ENCODE measurements at places on chromosomes 2 and 18.

DNA sequence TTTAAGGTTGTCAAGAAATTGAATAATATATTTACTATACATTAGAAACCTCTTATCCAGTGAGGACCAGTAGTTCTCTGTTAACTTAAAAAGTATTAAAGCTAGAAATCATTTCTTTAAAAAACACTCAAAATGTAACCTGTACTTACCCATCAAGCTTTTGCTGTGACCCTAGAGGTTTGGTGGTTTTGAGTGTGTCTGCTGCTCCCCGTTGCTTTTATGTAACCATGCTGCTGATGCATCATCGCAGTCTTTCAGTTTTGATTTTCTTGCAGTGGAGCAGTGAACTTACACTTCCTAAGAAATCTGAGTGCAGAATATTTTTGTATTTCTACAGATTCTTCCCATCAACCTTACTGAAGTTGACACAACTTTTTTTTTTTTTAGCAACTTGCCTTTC is 34.2 kb downstream of the MRPS9 start:
- no peak for DNase-seq

- no peak for DNase-seq
These were observed 24.9 kb downstream of the ZNF892 start for GRCh38 chr2:95232232-95232631.

DNA sequence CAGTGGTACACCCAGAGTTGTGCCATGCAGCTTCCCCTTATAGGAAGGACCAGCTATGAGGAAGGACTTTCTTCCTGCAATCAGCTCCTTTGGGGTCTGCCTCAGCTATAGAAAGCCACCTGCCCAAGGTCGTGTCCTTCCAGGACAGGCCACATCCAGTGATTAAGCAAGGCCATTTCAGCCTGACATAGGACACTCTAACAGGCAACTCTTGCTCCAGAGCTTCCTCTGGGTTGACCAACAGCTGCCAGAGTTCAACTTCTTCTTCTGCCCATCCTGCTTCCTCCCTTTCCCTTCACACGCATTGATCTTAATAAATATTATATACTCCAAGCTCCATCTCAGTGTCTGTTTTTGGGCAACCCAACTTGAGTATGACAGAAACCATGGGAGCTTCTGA is 12.8 kb downstream of the LRP2 start:
- DNase-seq = no peak

DNA sequence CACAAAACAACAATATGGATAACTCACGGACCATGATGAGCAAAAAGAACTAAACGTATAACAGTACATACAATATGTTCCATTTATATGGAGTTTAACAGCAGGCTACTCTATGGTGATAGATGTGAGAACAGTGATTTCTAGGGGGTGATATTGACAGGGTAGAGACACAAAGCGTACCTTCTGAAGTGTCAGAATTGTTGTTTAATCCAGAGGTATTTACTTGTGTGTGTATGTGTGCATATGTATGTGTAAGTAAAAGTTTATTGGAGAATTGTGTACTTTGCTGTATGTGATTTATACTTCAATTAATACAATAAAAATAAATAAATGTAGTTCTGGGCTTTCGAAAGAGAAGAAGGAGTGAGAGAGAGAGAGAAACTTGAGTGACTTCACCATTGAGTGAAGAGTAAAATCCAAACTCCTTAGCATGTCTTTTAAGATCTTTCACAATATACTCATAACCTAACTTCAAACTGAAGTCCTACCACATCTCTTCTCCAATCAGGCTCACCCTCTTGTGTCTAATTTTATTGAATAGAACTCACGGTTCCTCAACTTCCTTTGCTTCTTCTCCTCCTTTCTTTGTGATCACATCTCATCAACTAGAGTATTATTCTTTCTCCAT is 126.0 kb upstream of the KLF7 start:
- DNase-seq = no peak

DNA sequence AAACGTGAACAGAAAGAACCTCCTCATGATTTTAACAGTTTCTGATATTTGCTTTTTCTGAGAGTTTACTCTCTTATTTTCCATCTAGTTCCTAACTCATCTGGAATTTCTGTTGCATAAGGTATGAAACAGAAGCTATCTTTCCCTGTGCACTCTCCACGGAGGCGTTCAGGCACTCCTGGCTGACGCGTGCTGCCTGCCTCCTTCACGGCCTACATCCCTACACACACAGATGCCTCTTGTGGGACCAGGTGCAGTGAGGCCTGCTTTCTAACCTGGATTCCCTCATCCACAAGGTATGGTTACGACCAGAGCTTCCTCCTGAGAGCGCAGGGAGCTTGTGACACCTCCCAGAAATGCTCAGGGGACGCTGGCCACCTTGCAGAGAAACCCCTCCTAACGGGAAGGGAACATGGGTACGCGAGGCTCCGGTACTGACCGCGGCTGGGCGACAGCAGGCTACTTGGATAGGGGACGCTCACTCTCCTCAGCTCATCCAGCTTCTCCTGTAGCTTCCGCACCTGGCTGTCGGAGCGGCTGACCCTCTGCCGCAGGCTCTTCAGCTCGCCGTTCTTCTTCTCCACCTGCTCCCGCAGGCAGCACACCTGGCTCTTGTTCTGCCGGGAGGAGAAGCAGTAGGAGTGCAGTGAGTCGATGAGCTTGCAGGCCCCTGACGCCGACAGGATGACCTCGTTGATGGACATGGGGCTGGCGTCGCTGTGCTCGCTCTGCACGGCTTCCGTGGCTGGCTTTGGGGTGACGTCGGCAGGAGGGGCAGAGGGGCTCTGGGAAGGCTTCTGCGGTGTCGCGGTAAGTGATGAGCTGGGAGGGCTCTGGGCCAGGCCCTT is 4.3 kb downstream of the THAP4 start:
- DNase-seq = no peak

- no peak for DNase-seq
These were observed 512.5 kb downstream of the PLCL1 start for GRCh38 chr2:198316852-198317396.

- DNase-seq = no peak
These were observed 635 bp downstream of the SLC3A1 start for GRCh38 chr2:44275927-44276303.

- DNase-seq = no peak
These were observed 15.3 kb upstream of the EPAS1 start for GRCh38 chr2:46281939-46282338.

- no peak for DNase-seq
These were observed 917 bp upstream of the PRKAG3 start for GRCh38 chr2:218832520-218832919.

GRCh38 chr2:205593891-205594290 is 88.4 kb upstream of the NRP2 start:
- DNase-seq = no peak

GRCh38 chr2:10400002-10400401 is 48.1 kb downstream of the ODC1 start:
- DNase-seq = no peak

- no peak for DNase-seq
These were observed 211.4 kb upstream of the GYPC start for GRCh38 chr2:126444512-126444911.

GRCh38 chr2:106961328-106961727 is 75.4 kb upstream of the ST6GAL2 start:
- DNase-seq = no peak

DNA sequence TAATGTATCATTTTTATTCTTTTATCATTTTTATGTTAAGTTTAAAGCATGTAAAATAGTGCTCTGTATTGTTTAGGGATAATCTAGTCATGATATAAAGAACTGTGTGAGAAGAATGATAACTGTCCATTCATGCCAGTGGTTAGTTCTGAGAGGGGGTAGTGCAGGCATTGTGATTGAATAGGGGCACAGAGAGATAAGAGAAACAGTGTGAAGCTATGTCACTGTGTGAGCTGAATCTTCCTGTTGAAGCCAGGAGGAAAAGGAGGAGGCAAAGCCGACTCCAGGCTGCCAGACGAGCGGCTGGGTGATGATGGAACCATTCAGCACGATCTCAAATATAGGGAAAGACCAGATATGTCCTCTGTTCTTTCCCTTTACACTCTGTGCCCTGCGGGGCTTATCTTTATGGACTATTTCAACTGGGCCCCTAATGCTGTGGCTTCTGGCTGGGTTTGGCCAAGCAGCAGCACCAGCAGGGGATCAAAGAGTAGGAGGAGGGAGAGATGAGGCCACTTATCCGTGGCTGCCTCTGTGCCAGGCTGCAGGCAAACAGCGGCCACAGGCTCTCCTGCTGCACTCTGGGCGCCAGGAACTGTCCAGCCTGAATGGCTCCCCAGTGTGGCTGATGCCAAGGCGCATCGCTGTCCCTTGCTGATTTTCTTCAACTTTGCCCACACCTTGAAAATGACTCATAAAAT is 128.0 kb downstream of the SPP2 start:
- no peak for DNase-seq

DNA sequence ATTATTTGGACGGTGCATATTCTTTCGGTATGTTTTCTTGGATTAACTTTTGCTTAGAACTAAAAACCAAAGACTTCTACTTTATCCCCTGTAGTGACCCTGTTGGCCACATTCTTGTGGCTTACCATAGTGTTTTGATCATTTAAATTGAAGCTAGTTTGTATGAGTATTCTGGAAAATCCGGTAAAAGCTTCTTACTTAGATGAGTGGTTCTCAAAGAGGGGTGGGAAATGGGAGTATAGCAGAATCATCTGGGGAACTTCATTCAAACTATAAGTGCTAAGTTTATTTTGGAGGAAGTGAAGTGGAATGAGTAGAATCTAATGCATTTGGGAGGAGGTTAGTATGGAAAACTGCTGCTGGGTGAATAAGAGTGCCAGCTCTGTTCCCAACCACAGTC is 3.8 kb downstream of the PPP1CB start:
- no peak for DNase-seq

DNA sequence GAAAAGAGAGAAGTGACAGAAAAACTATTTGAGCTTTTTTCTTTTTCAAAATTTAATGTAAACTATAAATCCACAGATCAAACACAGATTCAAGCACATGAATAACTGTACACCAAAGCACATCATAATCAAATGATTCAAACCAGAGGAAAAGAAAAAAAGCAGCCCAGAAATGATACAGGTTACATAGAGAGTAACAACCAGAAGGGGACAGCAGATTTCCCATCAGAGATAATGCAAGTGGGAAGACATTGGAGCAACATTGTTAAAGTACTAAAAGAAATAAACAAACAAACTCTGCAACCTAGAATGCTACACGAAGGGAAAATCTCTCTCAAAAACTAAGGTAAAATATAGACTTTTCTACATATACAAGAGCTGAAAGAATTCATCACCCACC is 34.5 kb downstream of the CMPK2 start:
- no peak for DNase-seq

- DNase-seq = peak; percentile 9
These were observed 189.8 kb downstream of the SNTG2 start for GRCh38 chr2:1140389-1141003.

- no peak for DNase-seq
These were observed 16.0 kb downstream of the CCNT2 start for GRCh38 chr2:134934641-134935040.

GRCh38 chr2:36338827-36339145 is 16.8 kb upstream of the CRIM1 start:
- no peak for DNase-seq

- DNase-seq = no peak
These were observed 95.7 kb downstream of the CMPK2 start for GRCh38 chr2:6770006-6770405.

GRCh38 chr2:68714866-68715265 is 19.7 kb upstream of the ARHGAP25 start:
- no peak for DNase-seq

DNA sequence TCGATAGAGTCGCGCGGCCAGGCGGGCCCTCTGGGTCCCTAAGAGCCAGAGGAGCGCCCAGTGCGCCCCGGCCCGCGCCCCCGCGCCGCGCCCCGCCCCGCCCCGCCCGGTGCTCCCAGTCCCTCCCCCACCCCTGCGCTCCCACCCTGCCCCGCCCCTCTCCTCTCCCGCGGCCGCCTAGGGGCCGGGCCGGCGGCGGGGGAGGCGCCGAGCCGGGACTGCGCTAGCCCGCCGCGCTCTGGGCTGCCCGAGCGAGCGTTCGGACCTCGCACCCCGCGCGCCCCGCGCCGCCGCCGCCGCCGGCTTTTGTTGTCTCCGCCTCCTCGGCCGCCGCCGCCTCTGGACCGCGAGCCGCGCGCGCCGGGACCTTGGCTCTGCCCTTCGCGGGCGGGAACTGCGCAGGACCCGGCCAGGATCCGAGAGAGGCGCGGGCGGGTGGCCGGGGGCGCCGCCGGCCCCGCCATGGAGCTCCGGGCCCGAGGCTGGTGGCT is at the start of gene GPC1:
Gene GPC1 (plus strand): TSS at position 207 of the 491 bp plus-strand sequence. CDS start 256 bp downstream, at position 463.
- no peak for DNase-seq

DNA sequence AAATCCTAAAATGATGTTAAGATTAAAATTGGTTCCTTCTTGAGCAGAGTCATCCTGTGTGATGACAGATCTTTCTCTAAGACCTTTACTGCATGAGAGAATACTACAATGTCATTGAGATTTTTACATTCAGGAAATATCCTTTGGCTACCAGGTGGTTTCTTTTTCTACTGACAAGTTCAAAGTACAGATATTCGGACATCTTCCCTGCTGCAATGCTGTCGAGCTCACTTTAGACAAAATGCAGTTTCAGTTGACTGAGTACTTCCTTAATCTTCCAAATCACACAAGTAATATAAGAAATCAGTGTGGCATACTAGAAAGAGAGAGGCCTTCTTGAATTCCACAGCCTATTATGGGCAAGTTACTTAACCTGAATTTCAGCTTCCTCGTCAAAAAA is 207.9 kb upstream of the ACVR2A start:
- no peak for DNase-seq

DNA sequence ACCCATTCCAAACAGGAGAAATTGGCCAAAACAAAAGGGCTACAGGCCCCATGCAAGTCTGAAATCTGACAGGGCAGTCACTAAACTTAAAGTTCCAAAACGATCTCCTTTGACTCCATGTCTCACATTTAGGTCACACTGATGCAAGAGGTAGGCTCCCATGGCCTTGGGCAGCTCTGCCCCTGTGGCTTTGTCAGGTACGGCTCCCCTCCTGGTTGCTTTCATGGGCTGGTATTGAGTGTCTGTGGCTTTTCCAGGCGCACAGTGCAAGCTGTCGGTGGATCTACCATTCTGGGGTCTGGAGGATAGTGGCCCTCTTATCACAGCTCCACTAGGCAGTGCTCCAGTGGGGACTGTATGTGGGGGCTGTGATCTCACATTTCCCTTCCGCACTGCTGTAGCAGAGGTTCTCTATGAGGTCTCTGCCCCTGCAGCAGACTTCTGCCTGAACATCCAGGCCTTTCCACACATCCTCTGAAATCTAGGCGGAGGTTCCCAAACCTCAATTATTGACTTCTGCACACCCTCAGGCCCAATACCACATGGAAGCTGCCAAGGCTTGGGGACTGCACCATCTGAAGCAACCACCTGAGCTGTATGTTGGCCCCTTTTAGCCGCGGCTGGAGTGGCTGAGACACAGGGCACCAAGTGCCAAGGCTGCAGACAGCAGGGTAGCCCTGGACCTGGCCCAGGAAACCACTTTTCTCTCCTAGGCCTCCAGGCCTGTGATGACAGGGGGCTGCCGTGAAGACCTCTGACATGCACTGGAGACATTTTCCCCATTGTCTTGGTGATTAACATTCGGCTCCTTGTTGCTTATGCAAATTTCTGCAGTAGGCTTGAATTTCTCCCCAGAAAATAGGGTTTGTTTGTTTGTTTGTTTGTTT is 28.7 kb downstream of the PARD6G start:
- no peak for DNase-seq

- no peak for DNase-seq
These were observed 7.0 kb upstream of the AOX1 start for GRCh38 chr2:200578778-200579177.

- DNase-seq = no peak
These were observed 17.7 kb downstream of the ST6GAL2 start for GRCh38 chr2:106868275-106868674.

- DNase-seq = no peak
These were observed 82.6 kb upstream of the ST3GAL5 start for GRCh38 chr2:85971366-85971765.

Measured in effector memory CD8-positive, alpha-beta T cell (primary cell).